ENCODE measurements at places on chromosomes 16 and 17. TPM values are rescaled to one million over a fixed set of nuclear protein-coding genes. Genes with fewer than 3 reads are reported as not detected.

DNA sequence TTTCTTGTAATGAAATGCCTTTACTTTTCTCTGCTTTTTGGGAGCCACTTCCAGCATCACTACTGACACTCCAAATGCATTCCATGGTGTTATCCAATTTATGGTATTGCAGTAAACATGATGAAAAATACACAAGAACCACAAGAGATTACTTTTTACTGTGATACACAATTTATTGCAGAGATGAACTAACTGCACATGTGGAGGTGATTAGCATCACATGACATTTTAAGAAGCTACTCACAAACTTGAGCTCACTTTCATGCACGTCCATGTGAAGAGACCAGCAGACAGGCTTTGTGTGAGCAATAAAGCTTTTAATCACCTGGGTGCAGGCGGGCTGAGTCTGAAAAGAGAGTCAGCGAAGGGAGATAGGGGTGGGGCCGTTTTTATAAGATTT, 780.5 kb upstream of the GOT2 start:
- no peak for DNase-seq

- DNase-seq: no peak
Observed at GRCh38 chr16:71807905-71808592, 585 bp downstream of the AP1G1 start.

DNA sequence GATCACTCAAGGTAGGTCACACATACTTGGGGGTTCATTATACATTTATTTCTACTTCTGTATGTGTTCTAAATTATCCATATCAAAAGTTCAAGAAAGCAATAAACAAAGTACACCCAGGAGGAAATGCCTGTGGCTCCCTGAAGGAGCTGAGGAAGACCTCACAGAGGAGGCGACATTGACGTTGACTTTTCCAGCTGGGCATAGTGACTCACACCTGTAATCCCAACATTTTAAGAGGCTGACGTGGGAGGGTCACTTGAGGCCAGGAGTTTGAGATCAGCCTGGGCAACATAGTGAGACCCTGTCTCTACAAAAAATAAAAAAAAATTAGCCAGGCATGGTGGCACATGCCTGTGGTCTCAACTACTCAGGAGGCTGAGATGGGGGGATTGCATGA, 16.3 kb downstream of the ITGAD start:
- no peak for DNase-seq

DNA sequence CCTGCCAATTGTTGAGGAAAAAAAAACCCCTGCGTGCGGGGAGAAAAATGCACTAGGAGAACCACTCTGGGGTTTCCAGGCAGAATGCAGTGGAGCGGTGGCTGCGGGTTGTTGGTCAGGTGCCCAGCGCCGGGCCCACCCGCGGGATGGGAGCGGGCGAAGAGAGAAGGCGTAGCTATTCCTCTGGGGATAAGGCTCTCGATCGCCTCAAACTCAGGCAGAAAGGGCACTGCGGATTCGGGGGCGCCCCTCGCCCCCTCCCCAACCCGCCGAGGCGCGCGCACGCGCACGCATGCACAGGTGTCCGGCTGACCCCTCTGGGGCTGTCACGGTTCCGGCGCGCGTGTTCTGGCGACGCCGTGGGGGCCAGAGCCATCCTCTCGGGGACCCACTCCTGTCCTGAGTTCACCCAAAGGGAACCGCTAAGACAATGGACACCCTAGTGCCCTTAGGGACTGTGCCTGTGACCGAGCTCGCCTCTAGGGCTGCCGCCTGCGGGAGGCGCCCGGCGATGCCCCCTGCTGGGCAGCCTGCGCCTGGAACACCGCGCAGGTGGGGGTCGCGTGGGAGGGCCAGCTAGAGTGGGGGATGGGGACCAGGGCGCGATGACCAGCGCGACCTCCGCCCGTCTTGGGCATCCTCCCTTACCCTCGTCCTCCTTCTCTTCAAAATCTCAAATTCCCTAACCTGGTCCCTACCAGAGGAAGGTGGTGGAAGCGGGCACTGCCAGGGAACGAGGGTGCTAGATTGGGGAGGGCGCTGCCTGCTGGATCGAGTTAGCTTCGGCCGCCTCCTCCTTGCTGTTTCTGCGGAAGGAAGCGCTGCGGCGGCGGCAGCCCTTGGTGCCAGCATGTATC, 14.4 kb upstream of the CBX8 start:
- no peak for DNase-seq

Gene STH
- not detected for polyA plus RNA-seq

Gene WNT9B
- not detected for polyA plus RNA-seq

Gene FBXW10
- polyA plus RNA-seq: not detected

All from naive B cell (primary cell).